ENCODE measurements at places on chromosomes 1 and 21.

- H3K27ac ChIP-seq = peak overlapping the region; percentile 50
- peaks cover 19% of the 10 kb centered on the region for H3K36me3 ChIP-seq
- peaks cover 17% of the 10 kb centered on the region for H3K4me1 ChIP-seq
- H3K4me3 ChIP-seq = no peak overlapping the region
- peak; percentile 64 for DNase-seq
Observed at GRCh38 chr21:45182958-45183357, 104.7 kb downstream of the POFUT2 start.

DNA sequence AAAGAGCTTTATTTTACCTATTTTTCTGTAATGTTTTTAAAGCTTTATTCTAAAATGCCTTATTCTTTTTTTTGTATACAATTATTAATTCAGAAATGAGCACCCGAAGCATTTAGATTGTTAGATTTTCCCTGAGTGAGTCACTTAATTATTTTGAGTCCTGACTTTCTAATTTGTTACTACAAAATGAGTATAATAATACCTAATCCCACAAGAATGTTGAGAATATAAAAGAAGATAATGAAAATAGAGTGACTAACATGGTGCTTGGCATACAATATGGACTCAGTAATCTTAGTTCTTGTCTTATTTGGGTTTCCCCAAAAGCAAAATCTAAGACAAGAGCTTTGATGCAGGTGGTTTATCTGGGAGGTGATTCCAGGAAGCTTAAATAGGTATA lies 142.2 kb downstream of the LHX8 start:
- no peak overlapping the region for H3K4me3 ChIP-seq
- no peaks in the 10 kb centered on the region for H3K36me3 ChIP-seq
- no peaks in the 10 kb centered on the region for H3K27me3 ChIP-seq
- no peak overlapping the region for H3K27ac ChIP-seq

DNA sequence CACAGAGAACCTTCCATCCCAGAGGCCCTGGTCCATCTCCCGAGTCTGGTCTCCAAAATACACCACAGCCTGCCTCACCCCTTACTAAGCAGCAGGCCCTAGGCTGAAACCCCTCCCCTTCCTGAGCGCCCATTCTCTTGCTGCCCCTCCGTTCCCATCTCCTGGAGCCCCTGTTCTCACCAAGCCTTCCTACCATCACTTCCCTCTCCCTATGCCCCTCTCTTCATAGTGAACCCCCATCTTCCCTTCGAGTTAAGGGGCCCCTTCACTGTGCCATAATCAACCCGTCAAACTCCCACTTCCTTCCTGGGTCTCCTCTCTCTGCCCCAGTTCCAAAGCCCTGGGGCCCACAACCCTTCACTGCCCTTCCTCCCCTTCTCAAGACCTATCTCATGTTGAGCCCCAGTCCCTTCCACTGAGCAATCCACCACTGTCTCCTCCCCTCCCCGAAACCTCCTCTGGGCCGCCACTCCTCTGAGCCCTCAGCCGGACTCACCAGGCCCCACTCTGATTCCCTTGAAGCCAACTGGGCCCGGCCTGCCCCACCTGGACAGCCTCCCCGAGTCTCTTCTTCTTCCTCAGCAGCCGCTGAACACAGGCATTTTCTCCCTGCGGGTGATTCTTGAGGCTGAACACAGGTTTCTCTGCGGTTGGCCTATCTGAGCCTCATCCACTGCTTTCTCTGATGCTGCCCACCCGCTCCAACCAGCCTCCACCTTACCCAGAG lies 42.2 kb upstream of the WASF2 start:
- H3K4me1 ChIP-seq = peaks cover 9% of the 10 kb centered on the region
- no peak overlapping the region for H3K27ac ChIP-seq
- H3K36me3 ChIP-seq = no peaks in the 10 kb centered on the region
- DNase-seq = no peak
- H3K27me3 ChIP-seq = peaks cover 3% of the 10 kb centered on the region

- no peaks in the 10 kb centered on the region for H3K27me3 ChIP-seq
- no peaks in the 10 kb centered on the region for H3K4me1 ChIP-seq
- H3K4me3 ChIP-seq = no peak overlapping the region
- DNase-seq = no peak
Observed at GRCh38 chr21:44812640-44813039, 5.2 kb downstream of the SUMO3 start.

DNA sequence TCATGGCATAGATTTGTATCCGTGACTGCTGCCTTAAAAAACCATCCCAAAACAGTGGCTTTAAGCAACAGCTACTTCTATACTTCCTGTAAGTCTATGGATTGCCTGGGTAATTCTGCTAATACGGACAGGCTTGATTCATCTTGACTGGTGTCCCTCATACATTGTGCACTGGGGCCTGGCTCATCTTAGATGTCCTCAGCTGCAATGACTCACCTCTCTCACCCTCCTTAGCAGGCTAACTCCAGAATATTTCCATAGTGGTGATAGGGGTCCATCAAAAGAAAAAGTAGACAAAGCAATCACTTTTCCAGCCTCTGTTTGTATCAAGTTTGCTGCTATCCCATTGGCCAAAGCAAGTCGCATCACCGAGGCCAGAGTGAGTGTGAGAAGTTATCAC lies 409.1 kb upstream of the KAZN start:
- no peaks in the 10 kb centered on the region for H3K4me1 ChIP-seq
- no peak for DNase-seq
- no peak overlapping the region for H3K27ac ChIP-seq
- no peaks in the 10 kb centered on the region for H3K36me3 ChIP-seq
- no peak overlapping the region for H3K4me3 ChIP-seq
